KG1 (cell line): ENCODE measurements at places on chromosomes 2 and 18.

- DNase-seq: no peak
Observed at GRCh38 chr2:129276978-129277584, 702.4 kb upstream of the RAB6C start.

DNA sequence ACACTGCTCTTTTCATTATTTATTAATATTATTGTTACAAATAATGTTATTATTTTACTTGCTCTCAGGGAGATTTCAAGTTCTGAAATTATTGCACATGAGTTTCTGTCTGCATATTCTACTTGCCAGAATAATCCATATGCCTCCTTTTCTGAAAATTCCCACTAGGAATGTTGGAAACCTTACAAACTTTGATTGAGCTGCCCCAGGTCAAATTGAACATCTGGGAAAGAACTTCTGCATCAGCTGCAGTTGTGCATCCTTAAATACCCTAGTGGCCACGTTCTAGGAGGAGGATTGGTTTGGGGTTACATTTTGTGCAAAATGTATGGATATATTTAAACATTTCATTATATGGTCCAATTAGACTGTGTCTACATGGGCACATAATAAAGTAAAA, 1302.7 kb upstream of the PIK3C3 start:
- no peak for DNase-seq

- no peak for DNase-seq
Observed at GRCh38 chr18:3584897-3585460, 135.0 kb downstream of the TGIF1 start.

- DNase-seq: no peak
Observed at GRCh38 chr2:88199912-88200682, 30.0 kb downstream of the THNSL2 start.

DNA sequence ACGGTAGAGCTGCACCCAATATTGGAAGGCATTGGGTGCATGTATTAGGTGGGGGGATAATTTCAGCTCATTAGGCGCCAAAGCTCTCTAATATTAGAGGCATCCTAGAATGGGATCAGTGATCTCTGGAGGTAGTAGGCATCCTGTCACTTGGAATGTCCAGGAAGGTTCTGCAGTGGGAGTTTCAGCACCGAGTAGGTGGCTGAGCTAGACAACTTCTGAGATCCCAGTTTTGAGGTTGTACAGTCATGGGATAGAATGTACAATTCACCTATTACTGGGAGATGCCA, 210.9 kb downstream of the MYCN start:
- no peak for DNase-seq

GRCh38 chr2:46569766-46570165, 90.4 kb downstream of the TMEM247 start:
- DNase-seq: no peak

- no peak for DNase-seq
Observed at GRCh38 chr18:22703883-22704585, 229.1 kb upstream of the RBBP8 start.

- no peak for DNase-seq
Observed at GRCh38 chr2:235808366-235808765, 314.5 kb downstream of the AGAP1 start.

GRCh38 chr2:9002637-9003365, 683 bp downstream of the MBOAT2 start:
- DNase-seq: no peak
